ENCODE measurements at places on chromosomes 13 and 19.

- no peak for DNase-seq
Measured at GRCh38 chr13:39729156-39729555, 73.7 kb downstream of the COG6 start.

- DNase-seq = no peak
Measured at GRCh38 chr19:38743394-38744297, 628 bp downstream of the CAPN12 start.

DNA sequence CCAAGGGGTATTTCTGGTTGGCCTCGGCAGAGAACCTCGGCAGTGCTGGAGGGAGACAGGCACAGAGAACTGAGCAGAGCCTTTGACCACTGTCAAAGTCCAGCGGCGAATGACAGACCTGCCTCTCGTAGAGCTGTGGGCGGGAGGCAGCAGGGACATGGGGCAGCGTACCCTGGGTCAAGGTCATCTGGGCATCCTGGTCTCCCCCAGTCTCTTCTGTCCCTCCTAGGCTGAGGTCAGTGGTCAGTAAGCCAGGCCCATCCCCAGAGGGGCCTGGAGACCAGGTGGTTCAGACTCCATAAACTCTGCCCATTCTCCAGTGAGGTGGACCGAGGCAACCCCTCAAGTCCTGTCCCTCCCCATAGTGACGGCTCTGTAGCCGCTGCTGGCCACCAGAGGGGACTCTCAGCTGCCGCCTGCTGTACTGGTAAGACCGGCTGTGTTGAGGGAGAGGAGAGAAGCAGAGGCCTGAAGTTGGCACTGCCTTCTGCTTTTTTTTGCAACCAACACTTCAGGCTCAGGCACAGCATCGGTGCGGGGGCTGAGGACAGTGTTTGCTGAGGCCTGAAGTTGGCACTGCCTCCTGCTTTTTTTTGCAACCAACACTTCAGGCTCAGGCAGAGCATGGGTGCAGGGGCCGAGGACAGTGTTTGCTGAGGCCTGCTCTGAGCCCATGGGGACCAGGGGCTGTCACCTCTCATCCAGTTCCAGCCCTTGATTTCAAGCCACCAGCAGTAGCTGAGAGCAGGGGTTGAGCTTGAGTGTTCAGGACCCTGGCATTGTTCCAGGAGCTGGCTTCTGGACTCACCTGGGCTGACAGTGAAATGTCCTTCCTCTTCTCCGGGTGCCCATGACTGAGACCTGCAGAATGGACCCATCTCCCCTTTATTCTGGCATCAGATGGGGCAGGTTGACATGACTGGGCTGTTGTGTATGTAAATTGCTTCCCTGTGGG, at the start of gene PGLYRP2:
TSS of gene PGLYRP2 (minus strand) at position 111 of the 955 bp plus-strand sequence. CDS start 130 bp downstream, outside the sequence.
- DNase-seq = no peak

- DNase-seq = no peak
Measured at GRCh38 chr13:19150712-19151228, 30.9 kb downstream of the TUBA3C start.

GRCh38 chr19:408902-409515, at the start of gene C2CD4C:
Gene C2CD4C (minus strand): TSS chr19:409147. CDS start chr19:408361, 786 bp downstream.
- DNase-seq = no peak

DNA sequence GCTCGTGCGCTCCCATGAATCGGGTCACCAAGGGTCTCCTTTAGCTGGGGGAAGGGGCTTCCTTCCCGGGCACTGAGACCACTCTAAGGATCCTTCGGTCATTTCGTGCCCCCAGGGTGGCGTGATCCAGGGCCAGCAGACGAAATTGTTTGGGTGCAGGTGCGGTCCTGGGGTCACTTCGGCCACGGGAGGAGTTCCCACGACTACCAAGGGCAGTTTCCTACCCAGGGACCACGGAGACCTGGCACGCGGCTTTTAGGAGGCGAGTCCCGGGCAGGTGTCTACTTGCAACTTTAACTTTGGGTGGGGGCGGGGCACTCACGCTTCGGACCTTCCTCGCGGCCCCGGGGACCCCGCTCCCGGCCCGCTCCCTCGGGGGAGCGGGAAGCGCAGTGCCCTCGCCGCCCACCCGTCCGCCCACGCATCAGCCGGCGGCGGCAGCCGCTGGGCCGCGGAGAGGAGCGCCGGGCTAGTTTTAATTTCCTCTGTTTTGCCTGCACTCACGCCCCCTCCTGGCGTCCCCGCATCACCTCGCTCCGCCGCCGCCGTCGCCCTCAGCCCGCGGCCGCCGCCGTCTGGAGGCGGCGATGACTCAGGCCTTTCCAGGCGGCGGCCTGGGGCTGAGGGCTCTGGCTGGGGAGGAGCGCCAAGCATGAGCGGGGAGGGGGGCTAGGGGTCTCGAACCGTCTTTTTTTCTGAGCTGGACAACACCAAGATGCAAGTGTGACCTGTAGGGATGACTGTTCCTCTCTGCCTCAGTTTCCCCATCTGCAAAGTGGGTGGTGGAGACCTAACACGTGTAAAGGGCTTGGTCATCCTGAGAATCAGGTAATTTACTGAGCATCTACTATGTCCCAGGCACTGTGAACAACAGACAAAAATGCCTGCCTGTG, 21.8 kb downstream of the OLFM2 start:
- DNase-seq = peak; percentile 68

DNA sequence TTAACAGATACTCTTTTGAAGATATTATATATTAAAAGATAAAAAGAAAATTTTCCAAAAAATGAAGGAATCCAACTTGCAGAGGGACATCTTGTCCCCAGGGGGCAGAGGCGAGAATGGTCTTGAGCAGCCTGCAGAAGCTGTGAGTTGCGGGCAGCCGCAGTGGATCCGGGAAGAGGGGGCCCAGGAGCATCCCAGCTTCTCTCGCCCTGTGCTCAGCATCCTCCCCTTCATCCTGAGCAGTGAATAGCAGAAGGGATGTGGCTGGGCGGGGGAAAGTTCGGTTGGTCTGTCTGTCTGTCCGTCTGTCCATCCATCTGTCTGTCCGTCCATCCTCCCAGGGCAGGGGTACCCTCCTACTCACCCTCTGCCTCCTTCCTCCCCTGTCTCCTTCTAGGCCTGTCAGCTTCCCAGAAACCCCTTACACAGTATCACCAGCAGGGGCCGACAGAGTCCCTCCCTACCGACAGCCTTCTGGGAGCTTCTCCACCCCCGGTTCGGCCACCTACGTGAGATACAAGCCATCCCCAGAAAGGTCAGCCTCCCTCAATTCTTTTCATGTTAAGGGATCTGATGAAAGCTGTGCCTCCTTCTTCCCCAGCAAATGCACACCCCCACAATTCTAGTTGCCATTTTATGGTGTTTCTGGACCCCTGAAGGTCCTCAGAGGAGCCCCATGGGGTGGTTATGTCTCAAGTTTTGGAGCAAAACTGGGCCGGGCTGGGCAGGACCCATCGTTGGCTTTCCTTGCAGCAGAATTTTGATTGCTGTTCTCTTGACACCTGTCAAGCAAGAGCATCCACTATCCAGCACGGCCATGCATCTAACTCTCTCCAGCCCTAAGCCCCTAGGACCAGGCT, 81.6 kb downstream of the DPF1 start:
- peak; percentile 64 for DNase-seq

GRCh38 chr19:53007200-53007599, 6.5 kb upstream of the ERVV-1 start:
- no peak for DNase-seq

- no peak for DNase-seq
Measured at GRCh38 chr13:59527500-59527899, 636.2 kb downstream of the DIAPH3 start.

DNA sequence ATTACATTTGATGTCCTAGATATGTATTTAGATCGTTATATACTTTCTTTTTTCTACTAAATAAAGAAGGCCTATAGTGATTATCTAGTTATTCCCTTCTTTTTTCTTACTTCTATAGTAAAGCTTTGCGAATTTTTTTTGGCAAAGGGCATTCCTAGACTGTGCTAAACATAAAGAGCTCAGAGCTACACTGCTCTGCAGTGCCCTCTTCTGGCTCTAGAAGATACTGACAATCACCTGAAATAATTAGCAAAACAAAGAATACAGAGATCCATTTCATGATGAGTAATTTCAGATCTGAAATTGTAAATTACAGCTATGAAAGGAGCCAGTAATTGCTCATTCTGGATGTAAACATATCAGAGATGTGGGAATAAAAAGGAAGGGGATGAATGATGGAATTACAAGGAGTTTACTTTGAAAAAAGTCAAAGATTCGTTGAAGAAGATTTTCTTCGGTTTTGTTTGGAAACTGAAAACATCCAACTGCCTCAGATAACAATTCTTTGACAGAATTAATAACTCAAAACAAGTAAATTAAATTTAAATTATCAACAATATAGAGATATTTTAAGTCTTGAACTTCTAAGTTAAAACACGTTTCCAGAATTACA, 288.5 kb downstream of the NALCN start:
- no peak for DNase-seq

GRCh38 chr19:29489172-29489951, 36.4 kb upstream of the VSTM2B start:
- DNase-seq = no peak

GRCh38 chr19:35313587-35313986, 15.4 kb upstream of the CD22 start:
- no peak for DNase-seq

- DNase-seq = no peak
Measured at GRCh38 chr19:11586331-11586730, 8.9 kb upstream of the ACP5 start.

DNA sequence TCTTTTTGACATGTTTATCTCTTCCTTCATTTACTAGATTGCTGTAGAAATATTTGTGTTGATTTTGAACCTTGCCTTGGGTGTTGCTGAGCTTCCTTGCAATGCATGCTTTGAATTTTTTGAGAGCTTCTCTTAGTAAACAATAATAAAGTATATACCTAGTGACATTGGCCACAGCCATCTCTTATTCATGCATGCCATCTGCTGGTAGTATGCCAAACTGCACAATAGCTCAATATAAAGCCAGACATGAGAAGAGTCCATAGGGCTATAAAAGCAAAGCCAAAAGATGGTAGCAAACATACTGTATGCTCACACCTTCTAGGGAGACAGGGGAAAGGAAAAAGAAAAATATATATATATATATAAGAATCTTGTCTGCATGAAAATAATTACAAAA, 18.9 kb upstream of the ZSCAN5A start:
- DNase-seq = no peak

- no peak for DNase-seq
Measured at GRCh38 chr13:106883976-106884375, 316.0 kb upstream of the ARGLU1 start.

DNA sequence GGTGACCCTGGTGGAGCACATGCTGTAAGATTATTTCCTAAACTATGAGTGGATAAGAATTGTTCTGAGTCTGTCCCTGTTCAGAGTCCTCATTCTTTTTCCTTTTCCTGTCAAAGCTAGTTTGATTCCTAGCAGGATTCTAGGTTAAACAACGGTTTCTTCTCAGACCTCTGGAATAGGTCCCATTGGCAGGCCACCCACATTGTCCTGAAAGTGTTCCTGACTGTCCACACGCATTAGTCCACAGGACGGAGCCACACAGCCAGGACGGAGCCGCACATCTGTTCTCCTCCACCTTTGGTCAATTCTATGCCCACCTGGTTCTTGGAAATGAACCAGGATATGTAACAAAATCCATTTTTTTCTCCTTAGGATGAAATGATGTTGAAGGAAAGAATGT, 46.1 kb downstream of the ANKRD10 start:
- DNase-seq = no peak

GRCh38 chr13:58531614-58532013, 900.1 kb downstream of the PCDH17 start:
- no peak for DNase-seq

DNA sequence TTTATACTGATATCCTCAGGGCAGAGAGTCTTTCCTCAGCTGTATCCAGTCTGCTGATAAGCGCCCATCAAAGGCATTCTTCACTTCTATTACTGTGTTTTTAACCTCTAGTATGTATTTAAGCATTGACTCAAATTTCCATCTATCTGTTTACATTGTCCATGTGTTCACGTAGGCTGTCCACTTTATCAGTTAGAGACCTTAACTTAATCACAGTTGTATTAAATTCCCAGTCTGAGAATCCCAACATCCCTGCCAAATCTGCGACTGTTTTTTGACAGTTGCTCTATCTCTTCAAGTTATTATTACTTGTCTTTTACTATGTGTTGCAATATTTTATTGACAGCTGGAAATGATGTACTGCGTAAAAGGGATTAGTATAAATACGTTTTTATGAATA, 1613.7 kb upstream of the MIR17HG start:
- DNase-seq = no peak

DNA sequence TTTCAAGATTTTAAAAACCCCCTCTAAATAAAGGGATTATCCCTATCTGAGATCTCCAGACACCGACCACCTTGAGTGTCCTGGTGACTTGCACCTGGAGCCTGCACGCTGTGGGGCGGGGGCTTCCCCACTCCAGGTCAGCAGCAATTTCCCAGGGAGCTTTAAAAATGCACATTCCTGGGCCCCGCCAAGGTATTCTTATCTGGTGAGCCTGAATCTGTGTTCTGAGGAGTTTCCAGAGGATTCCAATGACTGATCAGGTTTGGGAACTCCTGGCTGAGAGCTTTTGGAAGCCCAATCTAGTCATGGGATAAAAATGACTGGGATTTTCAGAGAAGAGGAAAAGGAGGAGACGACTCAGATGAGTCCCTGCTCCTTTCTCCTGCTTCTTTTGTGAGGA, 66.1 kb downstream of the FGF9 start:
- DNase-seq = no peak

DNA sequence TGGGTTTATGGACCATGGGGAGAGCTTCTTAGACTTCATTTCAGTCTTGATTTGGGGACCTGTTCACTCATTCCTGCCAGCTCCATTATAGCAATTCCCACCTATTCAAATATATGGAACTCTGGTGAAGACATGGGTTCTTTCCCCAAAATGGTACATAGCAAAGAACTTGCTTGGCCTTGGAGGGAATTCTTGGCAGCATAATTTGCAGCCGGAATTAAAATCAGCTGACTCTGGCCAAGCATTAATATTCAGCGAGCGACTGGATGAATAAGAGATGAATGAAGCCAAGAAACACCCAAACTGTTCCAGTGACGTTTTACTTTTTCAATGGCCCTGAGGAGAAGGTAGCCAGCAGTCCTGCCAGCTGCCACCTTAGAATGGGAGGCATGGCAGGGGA, 88.4 kb upstream of the SOX1 start:
- no peak for DNase-seq

DNA sequence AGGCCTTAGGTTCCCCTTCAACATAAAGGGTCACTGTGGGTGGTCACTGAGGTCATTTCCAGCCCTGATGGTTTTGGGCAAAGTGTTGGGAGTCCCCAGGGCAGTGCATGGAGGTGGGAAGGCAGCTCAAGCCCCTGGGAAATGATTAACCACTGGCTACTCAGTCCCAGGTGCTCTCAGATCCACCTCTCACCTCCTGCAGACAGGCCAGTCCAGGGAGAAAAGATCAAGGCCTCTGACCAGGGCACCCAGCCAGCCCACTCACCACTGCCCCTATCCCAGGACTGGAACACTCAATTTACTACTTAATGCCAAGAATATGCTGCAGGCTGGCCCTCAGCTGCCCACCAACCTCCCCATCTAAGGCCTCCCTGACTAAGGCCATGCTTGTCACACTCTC, 1307.9 kb downstream of the UQCRFS1 start:
- no peak for DNase-seq

GRCh38 chr13:44506719-44507118, 69.4 kb downstream of the TSC22D1 start:
- no peak for DNase-seq

All from left ventricle myocardium inferior (tissue), 1 donor.